Neural crest cell (in vitro differentiated cells): ENCODE measurements at places on chromosomes 3 and 15.

- peaks cover 23% of the 10 kb centered on the region for H3K4me1 ChIP-seq
- DNase-seq: no peak
- no peaks in the 10 kb centered on the region for H3K36me3 ChIP-seq
- peaks cover 4% of the 10 kb centered on the region for H3K27me3 ChIP-seq
- H3K4me3 ChIP-seq: no peak overlapping the region
Measured at GRCh38 chr3:102140116-102140515, 290.8 kb downstream of the NFKBIZ start.

GRCh38 chr3:89154416-89154815, 47.0 kb downstream of the EPHA3 start:
- no peak overlapping the region for H3K4me3 ChIP-seq
- H3K27ac ChIP-seq: no peak overlapping the region
- H3K4me1 ChIP-seq: peaks cover 37% of the 10 kb centered on the region
- DNase-seq: no peak
- H3K27me3 ChIP-seq: no peaks in the 10 kb centered on the region

- H3K4me3 ChIP-seq: no peak overlapping the region
- no peaks in the 10 kb centered on the region for H3K36me3 ChIP-seq
- H3K27me3 ChIP-seq: no peaks in the 10 kb centered on the region
- no peak overlapping the region for H3K27ac ChIP-seq
- peaks cover 5% of the 10 kb centered on the region for H3K4me1 ChIP-seq
- DNase-seq: no peak
Measured at GRCh38 chr15:85838655-85839054, 43.9 kb upstream of the KLHL25 start.

- H3K27ac ChIP-seq: no peak overlapping the region
- no peaks in the 10 kb centered on the region for H3K4me1 ChIP-seq
- peaks cover 11% of the 10 kb centered on the region for H3K27me3 ChIP-seq
- H3K4me3 ChIP-seq: no peak overlapping the region
- no peaks in the 10 kb centered on the region for H3K36me3 ChIP-seq
Measured at GRCh38 chr3:194866236-194866635, 180.6 kb downstream of the FAM43A start.

GRCh38 chr3:80018375-80018774, 250.6 kb upstream of the ROBO1 start:
- no peak overlapping the region for H3K4me3 ChIP-seq
- DNase-seq: no peak
- H3K36me3 ChIP-seq: no peaks in the 10 kb centered on the region
- H3K4me1 ChIP-seq: no peaks in the 10 kb centered on the region

- peaks cover 27% of the 10 kb centered on the region for H3K4me1 ChIP-seq
- peak overlapping the region; percentile 76 for H3K27ac ChIP-seq
- H3K4me3 ChIP-seq: peak overlapping the region; percentile 66
- H3K36me3 ChIP-seq: no peaks in the 10 kb centered on the region
Measured at GRCh38 chr3:197746801-197747237, 2.9 kb upstream of the FYTTD1 start.

GRCh38 chr3:44318891-44319311, 19.7 kb upstream of the TCAIM start:
- H3K27ac ChIP-seq: no peak overlapping the region
- no peak for DNase-seq
- no peaks in the 10 kb centered on the region for H3K4me1 ChIP-seq
- H3K4me3 ChIP-seq: no peak overlapping the region

DNA sequence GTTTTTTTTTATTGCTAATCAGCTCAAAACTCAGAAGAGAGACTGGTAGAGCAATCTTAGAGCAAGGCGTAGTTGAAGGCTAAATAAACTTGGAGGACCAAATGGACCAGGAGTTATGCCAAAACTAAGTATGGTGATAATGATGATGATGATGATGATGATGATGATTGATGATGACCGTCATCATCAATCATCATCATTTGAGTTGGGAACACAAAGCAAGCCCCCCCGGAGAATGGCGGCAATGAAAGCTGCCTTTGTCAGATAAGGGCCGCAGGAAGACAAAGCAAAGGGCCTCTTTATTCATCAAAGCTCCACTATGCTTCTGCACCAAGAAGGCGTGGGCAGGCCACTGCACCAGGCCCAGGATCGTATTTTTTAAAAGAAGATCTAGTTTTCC, 82.1 kb upstream of the RAD18 start:
- peaks cover 55% of the 10 kb centered on the region for H3K4me1 ChIP-seq
- peak overlapping the region; percentile 36 for H3K4me3 ChIP-seq
- DNase-seq: no peak

GRCh38 chr3:124057420-124057819, 65.5 kb upstream of the ROPN1 start:
- no peaks in the 10 kb centered on the region for H3K27me3 ChIP-seq
- DNase-seq: no peak
- peak overlapping the region; percentile 73 for H3K27ac ChIP-seq
- H3K4me1 ChIP-seq: peaks cover 22% of the 10 kb centered on the region
- no peak overlapping the region for H3K4me3 ChIP-seq
- peaks cover 3% of the 10 kb centered on the region for H3K36me3 ChIP-seq

GRCh38 chr15:101709466-101709865, 14.8 kb downstream of the TARS3 start:
- H3K4me1 ChIP-seq: no peaks in the 10 kb centered on the region
- no peak overlapping the region for H3K4me3 ChIP-seq
- no peaks in the 10 kb centered on the region for H3K27me3 ChIP-seq
- peaks cover 23% of the 10 kb centered on the region for H3K36me3 ChIP-seq
- H3K27ac ChIP-seq: peak overlapping the region; percentile 70

- peak overlapping the region; percentile 12 for H3K27ac ChIP-seq
- peaks cover 5% of the 10 kb centered on the region for H3K27me3 ChIP-seq
- no peak for DNase-seq
- H3K36me3 ChIP-seq: peaks cover 2% of the 10 kb centered on the region
Measured at GRCh38 chr3:53216723-53217122, 39.1 kb downstream of the TKT start.

GRCh38 chr3:14528081-14528480, 12.1 kb downstream of the GRIP2 start:
- H3K36me3 ChIP-seq: no peaks in the 10 kb centered on the region
- no peak overlapping the region for H3K4me3 ChIP-seq
- H3K27me3 ChIP-seq: no peaks in the 10 kb centered on the region
- H3K4me1 ChIP-seq: peaks cover 3% of the 10 kb centered on the region

GRCh38 chr15:68112706-68113105, 58.6 kb downstream of the PIAS1 start:
- H3K27me3 ChIP-seq: no peaks in the 10 kb centered on the region
- peaks cover 13% of the 10 kb centered on the region for H3K36me3 ChIP-seq
- no peak for DNase-seq
- no peaks in the 10 kb centered on the region for H3K4me1 ChIP-seq
- H3K27ac ChIP-seq: no peak overlapping the region
- no peak overlapping the region for H3K4me3 ChIP-seq

DNA sequence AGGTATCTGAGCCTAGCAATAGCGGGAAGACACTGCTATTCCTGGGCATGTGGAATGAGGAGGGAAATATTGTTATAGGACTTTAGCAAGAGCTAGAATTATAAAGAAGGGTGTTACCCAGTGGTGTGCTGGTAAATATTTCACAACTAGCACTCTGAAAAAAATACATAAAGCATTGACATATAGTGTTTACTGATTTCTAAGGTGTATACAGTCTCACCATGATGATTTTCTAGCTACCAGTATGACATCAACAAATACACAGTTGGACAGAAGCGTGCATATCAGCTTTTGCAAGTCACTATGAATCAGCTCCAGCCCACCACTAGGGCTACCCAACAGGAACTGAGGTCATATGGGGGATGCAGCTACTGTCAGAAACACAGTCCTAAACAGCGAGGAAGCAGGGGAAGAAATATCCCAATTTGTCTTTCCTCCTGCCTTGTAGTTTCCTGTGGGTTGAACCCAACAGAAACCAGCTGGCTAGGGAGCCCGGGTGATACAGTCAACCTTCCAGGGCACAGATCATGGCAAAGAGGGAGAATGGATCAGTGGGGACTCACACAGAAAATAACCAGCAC, 39.6 kb downstream of the HGD start:
- H3K36me3 ChIP-seq: no peaks in the 10 kb centered on the region
- peak overlapping the region; percentile 47 for H3K27ac ChIP-seq
- H3K4me1 ChIP-seq: no peaks in the 10 kb centered on the region
- no peak overlapping the region for H3K4me3 ChIP-seq

- no peak overlapping the region for H3K4me3 ChIP-seq
- no peaks in the 10 kb centered on the region for H3K36me3 ChIP-seq
- DNase-seq: no peak
Measured at GRCh38 chr3:63151897-63152296, 126.2 kb upstream of the SYNPR start.

- H3K27ac ChIP-seq: peak overlapping the region; percentile 29
- no peaks in the 10 kb centered on the region for H3K27me3 ChIP-seq
Measured at GRCh38 chr3:11379238-11379823, 107.1 kb downstream of the ATG7 start.

DNA sequence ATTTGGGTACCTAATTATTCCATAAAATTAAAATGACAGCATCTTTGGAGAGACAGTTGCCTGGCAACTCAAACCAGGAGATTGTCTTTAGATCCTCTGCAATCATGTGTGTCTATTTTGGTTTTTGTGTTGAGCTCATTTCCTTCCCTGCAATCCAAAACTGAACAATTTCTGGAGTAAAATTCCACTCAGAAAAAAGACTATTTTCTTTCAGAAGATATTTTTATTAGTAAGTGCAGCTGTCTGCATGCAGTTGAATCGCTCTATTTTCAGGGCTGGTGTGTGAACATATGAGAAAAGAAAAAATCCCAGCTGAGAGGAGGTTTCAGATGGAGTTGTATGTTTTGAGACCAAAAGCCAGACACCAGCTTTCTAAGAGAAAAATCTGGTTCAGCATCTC, 41.9 kb upstream of the DYNC1LI1 start:
- H3K36me3 ChIP-seq: no peaks in the 10 kb centered on the region
- no peaks in the 10 kb centered on the region for H3K4me1 ChIP-seq
- no peaks in the 10 kb centered on the region for H3K27me3 ChIP-seq
- DNase-seq: no peak
- H3K4me3 ChIP-seq: no peak overlapping the region

DNA sequence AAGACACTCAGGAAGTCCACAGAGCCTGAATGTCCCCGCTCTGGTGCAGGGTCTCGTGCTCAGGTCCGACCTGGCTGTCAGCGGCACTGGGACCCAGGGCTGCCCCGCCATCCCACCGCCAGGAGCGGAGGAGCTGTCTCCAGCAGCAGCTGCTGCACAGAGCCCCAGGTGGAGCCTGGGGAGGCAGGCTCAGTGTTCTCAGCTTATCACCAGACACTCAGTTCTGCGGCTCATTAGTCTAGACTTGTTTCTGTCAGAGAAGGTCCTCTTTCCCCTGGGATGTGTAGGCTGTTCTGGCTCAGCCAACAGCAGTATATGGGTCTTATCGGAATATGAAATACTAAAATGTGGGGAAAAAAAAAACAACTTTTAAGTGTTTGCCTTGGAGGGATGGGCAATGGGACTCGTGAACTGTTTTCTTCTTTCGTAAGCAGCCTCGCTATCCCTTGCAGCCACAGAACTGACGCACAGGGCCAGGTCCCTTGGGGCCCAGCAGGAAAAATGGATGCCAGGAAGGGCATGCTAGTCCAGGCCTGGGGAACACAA, 75.9 kb downstream of the KLF13 start:
- DNase-seq: no peak
- H3K4me3 ChIP-seq: no peak overlapping the region
- H3K27ac ChIP-seq: no peak overlapping the region
- no peaks in the 10 kb centered on the region for H3K27me3 ChIP-seq

GRCh38 chr15:38042707-38043445, 108.4 kb downstream of the TMCO5A start:
- no peak overlapping the region for H3K4me3 ChIP-seq
- H3K36me3 ChIP-seq: no peaks in the 10 kb centered on the region
- peaks cover 32% of the 10 kb centered on the region for H3K4me1 ChIP-seq
- DNase-seq: no peak
- H3K27ac ChIP-seq: peak overlapping the region; percentile 74
- H3K27me3 ChIP-seq: no peaks in the 10 kb centered on the region

GRCh38 chr15:42239528-42240182, 31.6 kb upstream of the VPS39 start:
- no peaks in the 10 kb centered on the region for H3K27me3 ChIP-seq
- peaks cover 27% of the 10 kb centered on the region for H3K36me3 ChIP-seq
- H3K4me1 ChIP-seq: no peaks in the 10 kb centered on the region
- no peak for DNase-seq

DNA sequence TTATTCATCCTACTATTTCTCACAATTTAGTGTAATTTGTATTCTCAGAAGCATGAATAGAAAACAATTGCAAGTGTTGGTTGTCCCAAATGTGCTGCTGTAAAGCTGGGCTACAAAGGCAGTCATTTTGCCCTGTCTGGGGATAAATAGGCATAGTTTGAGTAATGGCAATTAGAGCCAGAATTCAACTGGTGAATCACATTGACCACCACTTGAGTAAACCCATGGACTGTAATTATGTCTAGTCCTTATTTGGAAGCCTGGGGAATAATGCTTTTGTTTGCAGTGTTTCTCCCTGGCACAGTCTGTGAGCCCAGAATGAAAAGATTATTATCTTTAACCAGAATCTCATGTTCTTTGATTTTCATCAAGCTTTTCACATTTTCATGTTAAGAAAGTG, 30.5 kb upstream of the CHL1 start:
- H3K4me3 ChIP-seq: no peak overlapping the region
- no peak for DNase-seq
- peaks cover 39% of the 10 kb centered on the region for H3K27me3 ChIP-seq
- H3K27ac ChIP-seq: no peak overlapping the region
- no peaks in the 10 kb centered on the region for H3K36me3 ChIP-seq
- H3K4me1 ChIP-seq: no peaks in the 10 kb centered on the region

- no peak overlapping the region for H3K4me3 ChIP-seq
- no peaks in the 10 kb centered on the region for H3K36me3 ChIP-seq
Measured at GRCh38 chr15:85999658-86000057, 80.0 kb upstream of the AGBL1 start.

DNA sequence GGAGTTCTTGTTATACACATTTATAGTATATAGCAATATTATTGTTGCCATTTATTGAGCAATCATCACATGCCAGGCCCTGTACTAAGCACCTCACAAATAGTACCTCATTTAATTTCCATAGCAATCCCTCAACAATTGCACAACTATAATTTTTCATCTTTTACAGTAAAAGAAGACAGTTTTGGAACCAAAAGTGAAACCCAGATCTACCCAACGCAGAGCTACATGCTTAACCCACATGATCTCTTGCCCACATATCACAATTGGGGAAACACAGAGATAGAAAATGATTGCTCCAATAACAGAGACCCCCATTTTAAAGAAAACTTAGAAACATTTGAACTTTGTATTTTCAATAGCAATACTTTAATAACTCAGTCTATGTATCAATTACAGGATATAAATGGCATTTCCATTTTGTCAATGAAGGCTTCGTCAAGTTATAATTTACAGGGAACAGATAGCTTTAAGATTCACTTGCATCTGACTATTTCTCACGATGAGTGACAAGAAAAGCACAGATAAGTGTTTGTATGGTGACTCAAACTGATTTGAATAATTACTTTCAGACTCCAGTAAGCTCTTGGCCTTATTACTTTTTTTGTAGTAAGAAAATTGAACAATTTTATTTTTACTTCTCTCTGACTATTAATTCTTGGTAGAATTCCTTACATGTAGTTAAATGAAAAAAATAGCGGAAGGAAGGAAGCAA, 38.7 kb upstream of the CCDC50 start:
- H3K4me1 ChIP-seq: no peaks in the 10 kb centered on the region
- H3K27me3 ChIP-seq: no peaks in the 10 kb centered on the region
- no peak overlapping the region for H3K4me3 ChIP-seq
- DNase-seq: no peak
- no peaks in the 10 kb centered on the region for H3K36me3 ChIP-seq
